Natural killer cell treated with Interleukin-12 subunit alpha and Interleukin-12 subunit beta and Interleukin-15 and Interleukin-18, amount 100 ng/mL, for 72 hours (primary cell): ENCODE measurements at places on chromosomes 4 and X. TPM values are rescaled to one million over a fixed set of nuclear protein-coding genes. Genes with fewer than 3 reads are reported as not detected.

The CAMK2D gene
- 43.0 TPM for total RNA-seq

The TLR8 gene
- not detected for total RNA-seq

The LIN54 gene
- total RNA-seq = 21.0 TPM

The LDOC1 gene
- total RNA-seq = 2.8 TPM

The ETDB gene
- not detected for total RNA-seq

The GPRASP1 gene
- 1.9 TPM for total RNA-seq

The GAGE13 gene
- not detected for total RNA-seq

The WDR45 gene
- 48.1 TPM for total RNA-seq
